Suppressor macrophage treated with lipopolysaccharide for 4 hours (primary cell): ENCODE measurements at places on chromosomes 13 and 19.

- DNase-seq = peak; percentile 72
These were observed 16.5 kb downstream of the SHANK1 start for GRCh38 chr19:50702871-50703829.

GRCh38 chr19:29650772-29651387 lies 14.4 kb upstream of the PLEKHF1 start:
- DNase-seq = no peak

DNA sequence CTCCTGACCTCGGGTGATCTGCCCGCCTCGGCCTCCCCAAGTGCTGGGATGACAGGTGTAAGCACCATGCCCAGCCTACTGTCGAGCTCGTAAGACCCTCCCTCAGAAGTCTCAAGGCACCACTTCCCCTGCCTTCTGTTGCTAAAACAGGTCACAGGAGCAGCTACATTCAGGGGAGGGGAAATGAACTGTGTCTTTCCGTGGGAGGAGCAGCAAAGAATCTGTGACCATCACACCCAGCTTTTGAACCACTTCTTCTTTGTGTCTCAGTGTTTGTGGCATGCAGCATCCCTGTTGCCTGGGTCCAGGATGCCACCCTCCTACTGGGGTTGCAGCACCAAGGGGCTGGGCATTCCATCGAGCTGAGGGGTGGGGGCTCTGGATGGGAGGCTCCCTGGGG lies 7.7 kb upstream of the CSNK1G2 start:
- no peak for DNase-seq

DNA sequence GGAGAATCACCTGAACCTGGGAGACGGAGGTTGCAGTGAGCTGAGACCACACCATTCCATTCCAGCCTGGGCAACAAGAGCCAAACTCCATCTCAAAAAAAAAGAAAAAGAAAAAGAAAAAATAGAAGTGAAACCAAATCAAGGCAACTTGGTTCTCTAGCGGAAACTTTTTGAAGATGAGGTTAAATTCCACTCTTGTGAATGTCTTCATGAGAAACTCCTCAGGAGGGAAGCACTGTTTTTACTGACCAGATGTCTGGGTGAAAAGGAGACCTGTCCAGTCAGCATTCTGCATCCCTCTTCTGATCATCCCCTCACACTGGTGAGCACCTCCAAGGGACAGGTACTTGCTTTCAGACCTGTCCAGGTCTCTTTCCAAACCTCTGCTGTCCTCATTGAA lies 15.8 kb downstream of the BRD4 start:
- DNase-seq = peak; percentile 61

DNA sequence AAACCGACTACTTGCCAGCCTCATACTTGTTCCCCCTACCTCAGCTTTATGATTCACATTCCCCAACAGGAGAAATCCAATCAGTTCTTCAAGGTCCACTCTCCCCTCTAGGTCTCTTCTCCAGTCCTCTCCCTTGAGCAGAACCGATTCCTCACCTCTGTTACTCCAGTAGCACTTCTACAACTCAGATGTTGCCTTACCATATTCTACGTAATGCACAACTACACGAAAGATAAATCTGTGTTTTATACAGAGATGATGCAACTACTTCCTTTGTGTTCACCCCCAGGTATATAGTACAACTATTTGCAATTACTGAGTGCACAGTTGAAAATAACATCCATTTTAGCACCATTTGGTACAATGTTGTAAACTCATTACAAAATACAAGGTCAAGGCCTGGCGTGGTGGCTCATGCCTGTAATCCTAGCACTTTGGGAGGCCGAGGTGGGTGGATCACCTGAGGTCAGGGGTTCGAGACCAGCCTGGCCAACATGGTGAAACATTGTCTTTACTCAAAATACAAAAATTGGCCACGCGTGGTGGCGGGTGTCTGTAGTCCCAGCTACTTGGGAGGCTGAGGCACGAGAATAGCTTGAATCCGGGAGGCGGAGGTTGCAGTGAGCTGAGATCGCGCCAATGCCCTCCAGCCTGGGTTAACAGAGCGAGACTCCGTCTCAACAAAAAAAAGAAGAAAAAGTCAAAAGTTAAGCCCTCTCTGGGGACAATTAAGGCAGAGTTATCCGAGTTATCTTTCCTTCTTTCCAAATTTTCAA lies 2.8 kb upstream of the WBP4 start:
- no peak for DNase-seq

GRCh38 chr19:38657633-38658222 lies 10.3 kb downstream of the ACTN4 start:
- DNase-seq = no peak

- DNase-seq = no peak
These were observed at the start of gene LSR for GRCh38 chr19:35248310-35249145. TSS of gene LSR (plus strand) at chr19:35249002. CDS start at chr19:35249023, 21 bp downstream.

DNA sequence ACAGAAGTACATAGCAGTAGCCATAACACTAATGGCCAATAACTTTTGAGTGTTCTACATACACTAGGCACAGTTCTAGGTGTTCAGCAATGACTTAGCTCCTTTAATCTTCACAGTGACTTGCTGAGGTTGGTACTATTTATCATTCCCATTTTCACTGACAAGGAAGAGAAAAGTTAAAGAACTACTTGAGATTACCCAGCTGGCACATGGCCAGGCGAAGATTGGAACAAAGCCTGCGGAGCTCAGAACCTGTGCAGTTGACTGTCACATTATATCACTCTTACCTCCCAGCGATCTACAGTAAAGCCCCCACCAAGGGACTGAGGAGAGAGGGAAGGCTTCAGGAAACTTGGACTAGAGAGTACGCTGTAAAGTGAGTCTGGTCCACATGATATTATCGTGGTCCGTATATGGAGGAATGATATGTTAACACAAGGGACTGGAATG lies 42.4 kb upstream of the WDFY2 start:
- no peak for DNase-seq

DNA sequence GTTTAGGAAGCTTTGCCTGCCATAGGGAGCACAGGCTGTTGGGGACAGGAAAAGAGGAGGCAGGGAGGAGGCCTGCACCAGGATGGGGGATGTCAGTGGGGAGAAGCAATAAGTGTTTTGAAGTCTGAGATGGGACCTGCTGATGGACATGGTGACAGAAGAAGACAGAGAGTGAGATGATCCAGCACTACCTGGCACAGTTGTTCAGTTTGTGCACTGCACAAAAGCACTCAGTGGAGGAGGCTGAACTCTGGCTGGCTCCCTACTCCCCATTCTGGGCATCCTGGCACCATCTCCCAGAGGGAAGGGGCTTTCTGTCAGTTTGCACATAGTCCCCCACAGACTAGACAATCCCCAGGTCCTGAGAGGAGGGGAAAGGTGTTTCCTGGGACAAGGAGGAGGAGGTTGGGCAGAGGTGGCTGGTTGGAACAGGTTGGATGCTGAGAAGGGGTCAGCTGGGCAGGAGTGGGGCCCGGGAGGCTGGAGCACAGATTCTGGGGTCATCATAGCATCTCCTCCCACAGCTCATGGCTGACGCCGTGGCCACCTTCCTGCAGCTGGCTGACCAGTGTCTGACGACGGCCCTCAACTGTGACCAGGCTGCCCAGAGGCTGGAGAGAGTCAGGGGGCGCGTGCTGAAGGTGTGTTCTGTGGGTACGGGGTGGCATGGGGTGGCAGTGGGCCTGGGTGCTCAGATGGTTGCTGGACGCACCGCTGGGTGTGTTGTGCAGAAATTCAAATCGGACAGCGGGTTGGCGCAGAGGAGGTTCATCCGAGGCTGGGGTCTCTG lies 12.5 kb upstream of the COLGALT1 start:
- DNase-seq = no peak

GRCh38 chr19:42191855-42192254 lies 25.6 kb downstream of the DEDD2 start:
- peak; percentile 64 for DNase-seq

- DNase-seq = no peak
These were observed 19.7 kb downstream of the ACOD1 start for GRCh38 chr13:76968041-76968440.

DNA sequence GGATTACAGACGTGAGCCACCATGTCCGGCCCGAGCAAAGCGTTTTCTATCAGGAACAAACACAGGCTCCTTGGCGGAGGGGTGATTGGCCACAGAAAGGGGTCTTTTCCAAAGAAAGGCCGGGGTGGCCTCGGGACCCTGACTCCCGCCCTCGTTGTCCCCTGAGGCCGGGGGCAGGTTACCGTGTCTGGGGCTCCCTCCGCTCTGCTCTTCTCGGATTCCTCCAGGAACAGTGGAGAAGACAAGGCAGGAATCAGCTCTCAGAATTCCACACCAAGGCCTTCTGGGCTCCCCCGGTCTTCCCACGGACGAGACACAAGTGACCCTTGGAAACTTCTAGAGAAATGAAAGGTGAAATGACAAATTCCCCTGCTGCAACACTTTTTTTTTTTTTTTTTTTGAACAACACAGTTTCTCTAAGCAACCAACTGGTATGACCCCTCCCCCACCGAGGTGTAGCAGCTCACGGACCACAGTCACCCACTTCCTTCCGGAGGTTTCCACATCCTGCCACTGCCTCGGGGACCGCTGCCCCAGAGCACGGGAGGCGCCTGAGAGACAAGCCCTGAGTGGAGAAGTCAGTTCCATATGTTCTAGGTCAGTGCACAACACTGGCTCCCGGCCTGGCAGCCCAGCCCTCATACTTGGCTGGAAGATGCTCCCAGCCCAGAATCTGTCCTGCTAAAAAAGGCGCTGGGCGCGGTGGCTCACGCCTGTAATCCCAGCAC lies 11.0 kb downstream of the MOB3A start:
- peak; percentile 84 for DNase-seq

- DNase-seq = no peak
These were observed 528.4 kb downstream of the DCT start for GRCh38 chr13:93951108-93951507.
